ENCODE measurements at places on chromosomes 12 and 14. TPM values are rescaled to one million over a fixed set of nuclear protein-coding genes. Genes with fewer than 3 reads are reported as not detected.

The ADCY6 gene
- total RNA-seq = 11.4 TPM

The ABCB9 gene
- 11.4 TPM for total RNA-seq

The EPYC gene
- total RNA-seq = not detected

The VCPKMT gene
- total RNA-seq = 7.5 TPM

The TAS2R31 gene
- total RNA-seq = 0.17 TPM

The BMP4 gene
- 3.0 TPM for total RNA-seq

The NFYB gene
- total RNA-seq = 33.1 TPM

The DPF3 gene
- total RNA-seq = 0.47 TPM

The HOXC10 gene
- total RNA-seq = 2.7 TPM

The CD4 gene
- not detected for total RNA-seq

The CLEC12A gene
- not detected for total RNA-seq

The HELB gene
- total RNA-seq = 2.1 TPM

The KRT3 gene
- total RNA-seq = 0.05 TPM

The NUAK1 gene
- total RNA-seq = 13.3 TPM

The TXNRD1 gene
- 1,278 TPM for total RNA-seq

The TSPAN11 gene
- 0.03 TPM for total RNA-seq

The AMHR2 gene
- total RNA-seq = 0.92 TPM

The AQP6 gene
- total RNA-seq = not detected

The SLC17A8 gene
- not detected for total RNA-seq

The LRP1-AS gene
- total RNA-seq = not detected

The STYK1 gene
- total RNA-seq = 0.28 TPM

The DHRS4 gene
- total RNA-seq = 49.4 TPM

The MYH6 gene
- not detected for total RNA-seq

The COX8C gene
- total RNA-seq = not detected

The ZDHHC22 gene
- total RNA-seq = 0.30 TPM

The PPP4R4 gene
- 0.39 TPM for total RNA-seq

The FGD4 gene
- 1.5 TPM for total RNA-seq

The DLK1 gene
- total RNA-seq = 0.36 TPM

The IGF1 gene
- total RNA-seq = not detected

The KRT80 gene
- 71.0 TPM for total RNA-seq

The ABCD4 gene
- 35.1 TPM for total RNA-seq
